ENCODE measurements at places on chromosomes 16 and 17. TPM values are rescaled to one million over a fixed set of nuclear protein-coding genes. Genes with fewer than 3 reads are reported as not detected.

The SECTM1 gene
- 16.4 TPM for total RNA-seq

DNA sequence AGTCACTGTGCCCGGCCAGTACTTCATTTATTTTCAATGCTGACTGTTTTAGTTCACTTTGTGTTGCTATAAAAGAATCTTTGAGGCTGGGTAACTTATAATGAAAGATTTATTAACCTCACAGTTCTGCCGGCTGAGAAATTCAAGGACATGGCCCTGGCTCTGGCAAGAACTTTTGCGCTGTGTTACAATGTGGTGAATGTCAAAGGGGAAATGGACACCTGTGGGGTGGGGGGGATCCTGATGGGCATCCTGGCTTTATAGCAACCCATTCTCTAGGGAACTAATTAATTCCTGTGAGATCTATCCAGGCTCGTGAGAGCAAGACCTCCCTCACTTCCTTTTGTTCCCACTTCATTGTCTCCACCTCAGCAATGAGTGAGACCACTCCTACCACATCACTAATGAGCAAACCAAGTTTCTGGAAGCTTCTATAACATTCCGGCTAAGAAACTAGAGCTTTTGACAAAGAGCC is 17.1 kb upstream of the CDH3 start:
- DNase-seq, result no peak

The GLG1 gene
- 151 TPM for total RNA-seq

The KRT12 gene
- not detected for total RNA-seq

The AHSP gene
- total RNA-seq, result not detected

The MTHFSD gene
- 28.7 TPM for total RNA-seq

The PROCA1 gene
- total RNA-seq, result 5.7 TPM

- DNase-seq, result no peak
Observed at GRCh38 chr16:19751478-19752385, 33.7 kb downstream of the IQCK start.

DNA sequence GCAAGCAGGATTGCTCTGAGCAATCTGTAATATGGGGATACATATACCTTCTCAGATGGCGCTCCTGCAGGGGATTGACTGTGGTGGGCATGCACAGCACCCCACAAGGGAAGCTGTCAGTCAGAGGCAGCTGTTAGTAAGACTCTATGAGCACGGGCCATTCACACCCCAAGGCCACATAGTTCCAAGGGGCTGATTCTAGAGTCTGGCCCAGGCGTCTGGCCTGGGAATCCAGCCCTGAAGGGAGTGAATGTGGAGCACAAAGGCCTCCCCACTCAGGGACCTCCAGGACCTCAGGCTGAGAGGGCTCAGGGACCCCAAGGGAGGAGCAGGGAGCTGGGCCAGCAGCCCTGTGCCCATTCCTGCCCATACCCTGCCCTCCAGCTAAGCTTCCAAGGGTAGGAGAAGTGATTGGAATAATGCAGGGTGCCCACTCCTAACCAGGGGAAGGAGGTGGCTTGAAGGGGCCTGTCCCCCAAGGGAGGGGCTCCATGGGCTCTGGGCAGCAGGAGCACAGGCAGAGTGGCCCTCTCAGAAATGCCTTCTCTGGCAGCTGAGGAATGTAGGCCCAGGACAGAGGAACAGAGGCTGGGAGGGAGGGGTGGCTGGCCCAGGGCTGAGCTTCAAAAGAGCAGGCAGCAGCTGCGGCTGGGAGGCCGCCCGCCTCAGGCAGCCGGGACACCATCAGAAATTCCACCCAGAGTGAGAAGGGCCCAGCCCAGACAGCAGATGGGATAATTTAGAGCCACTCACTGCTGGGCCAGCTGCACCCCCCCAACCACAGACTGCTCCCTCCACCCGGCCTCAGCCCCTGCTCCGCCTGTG is 48.9 kb upstream of the MRPS23 start:
- DNase-seq, result no peak

The MT1F gene
- total RNA-seq, result 24.3 TPM
